Activated CD8-positive, alpha-beta memory T cell treated with anti-CD3 and anti-CD28 coated beads for 24 hours (primary cell): ENCODE measurements at places on chromosomes 5 and 9.

- no peak for DNase-seq
Observed at GRCh38 chr5:83000922-83001321, 76.3 kb downstream of the TMEM167A start.

GRCh38 chr9:123955637-123956036 lies 25.7 kb upstream of the DENND1A start:
- no peak for DNase-seq

DNA sequence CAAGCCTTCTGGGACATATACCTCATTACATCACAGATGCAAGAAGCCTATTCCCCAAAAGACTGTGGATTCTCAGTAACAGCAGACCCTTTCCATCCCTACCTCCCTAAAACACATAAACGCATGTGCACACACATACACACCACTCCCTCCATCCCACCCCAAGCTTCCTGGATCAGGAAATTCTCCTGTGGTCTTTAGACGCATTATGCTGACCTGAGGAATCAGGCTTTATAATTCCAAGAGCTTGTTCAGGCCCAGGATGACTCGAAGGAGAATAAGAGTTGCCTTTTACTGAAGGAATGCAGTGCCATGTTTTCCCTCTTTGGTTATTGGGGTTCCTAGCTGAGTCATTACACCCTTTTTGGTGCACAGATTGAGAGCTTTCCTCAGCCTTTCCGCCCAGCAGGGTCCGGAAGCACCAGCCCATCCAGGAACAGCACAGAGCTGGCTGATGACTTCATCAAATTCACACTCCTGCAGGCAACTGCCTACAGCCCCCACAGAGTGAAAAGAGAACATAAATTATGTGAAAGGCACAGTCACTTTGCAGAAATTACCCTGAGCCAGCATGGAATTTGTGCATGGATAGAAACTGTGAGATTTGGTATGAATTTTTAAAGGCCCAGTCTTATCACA lies 385.0 kb upstream of the TRPC7 start:
- DNase-seq, result no peak

GRCh38 chr9:97980918-97981845 lies 2.0 kb upstream of the ANP32B start:
- no peak for DNase-seq

DNA sequence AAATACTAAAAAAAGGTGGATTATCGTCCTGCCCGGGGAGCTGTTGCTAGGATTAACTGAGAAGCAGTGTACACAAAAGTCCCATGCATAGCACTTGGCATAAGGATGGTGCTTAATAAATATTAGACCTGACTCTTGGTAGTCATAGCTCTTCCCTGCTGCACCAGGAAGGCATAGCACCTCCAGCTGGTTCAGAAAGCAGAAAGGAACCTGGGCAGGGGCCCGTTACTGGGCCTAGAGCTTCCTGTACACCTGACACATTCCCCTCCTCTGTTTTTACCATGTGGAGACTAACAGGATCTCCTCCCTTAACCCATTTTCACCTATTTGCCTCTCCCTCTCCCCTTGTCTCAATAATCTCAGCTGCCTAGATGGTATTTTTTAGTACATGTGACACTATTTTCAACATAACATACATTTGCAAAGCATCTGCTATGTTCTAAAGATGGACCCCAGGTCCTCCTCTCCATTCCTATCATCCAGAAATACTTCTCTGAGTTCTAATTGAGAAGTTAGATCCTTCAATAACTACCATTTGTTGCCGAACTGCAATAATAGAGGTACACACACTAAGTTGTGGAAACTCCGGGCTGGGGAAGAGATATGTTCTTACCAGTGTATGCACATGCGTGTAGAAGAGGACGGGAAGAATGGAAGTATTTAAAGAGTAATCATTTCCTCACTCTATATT lies 3.2 kb upstream of the ANP32B start:
- no peak for DNase-seq
